ENCODE measurements at places on chromosomes 7 and 10.

DNA sequence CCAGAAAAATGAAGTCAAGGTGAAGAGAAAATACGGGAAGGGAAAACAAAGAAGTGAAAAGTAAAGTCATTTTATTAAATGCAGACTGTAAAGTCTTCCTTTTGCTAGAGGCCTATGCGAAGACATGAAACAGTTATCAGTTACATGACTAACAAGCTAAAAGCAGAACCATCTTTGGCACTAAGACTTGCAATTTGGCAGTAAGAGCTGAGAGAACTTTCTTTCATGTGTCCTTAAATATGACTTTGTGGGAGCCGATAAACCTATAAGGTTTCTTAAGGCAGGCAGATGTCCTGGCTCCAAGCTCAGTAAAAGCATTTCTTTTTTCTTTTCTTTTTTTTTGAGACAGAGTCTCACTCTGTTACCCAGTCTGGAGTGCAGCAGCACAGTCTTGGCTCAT is 10.4 kb downstream of the ANLN start:
- DNase-seq: no peak

GRCh38 chr10:116771101-116771958 is 29.0 kb upstream of the HSPA12A start:
- no peak for DNase-seq

- DNase-seq: no peak
Measured at GRCh38 chr10:675532-675931, 13.9 kb downstream of the DIP2C start.

- no peak for DNase-seq
Measured at GRCh38 chr10:71075759-71076472, 136.5 kb upstream of the UNC5B start.

- no peak for DNase-seq
Measured at GRCh38 chr10:95384011-95384704, 93.4 kb upstream of the PDLIM1 start.

GRCh38 chr10:24363070-24363469 is 154.1 kb downstream of the KIAA1217 start:
- no peak for DNase-seq

DNA sequence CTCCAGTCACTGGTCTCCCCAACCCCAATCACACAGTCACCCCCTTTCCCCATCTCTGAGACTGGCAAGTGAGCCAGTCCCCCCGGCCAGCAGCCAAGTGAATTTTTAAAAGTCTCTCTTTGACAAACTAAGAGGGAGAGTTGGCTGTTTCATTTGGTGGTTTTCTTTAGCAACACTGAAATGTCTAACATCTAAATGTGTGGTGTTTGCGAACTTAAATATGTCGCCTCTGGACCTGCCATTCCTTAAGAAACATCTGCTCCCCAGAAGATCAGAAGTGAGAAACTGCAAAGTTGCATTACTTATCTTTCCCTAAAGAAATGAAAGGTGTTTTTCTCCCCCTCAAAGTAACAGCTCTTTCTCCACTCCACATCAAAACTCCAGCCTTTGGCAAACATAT is 34.7 kb upstream of the PLXNA4 start:
- DNase-seq: no peak

GRCh38 chr10:125882596-125882995 is 1.5 kb upstream of the DHX32 start:
- no peak for DNase-seq

DNA sequence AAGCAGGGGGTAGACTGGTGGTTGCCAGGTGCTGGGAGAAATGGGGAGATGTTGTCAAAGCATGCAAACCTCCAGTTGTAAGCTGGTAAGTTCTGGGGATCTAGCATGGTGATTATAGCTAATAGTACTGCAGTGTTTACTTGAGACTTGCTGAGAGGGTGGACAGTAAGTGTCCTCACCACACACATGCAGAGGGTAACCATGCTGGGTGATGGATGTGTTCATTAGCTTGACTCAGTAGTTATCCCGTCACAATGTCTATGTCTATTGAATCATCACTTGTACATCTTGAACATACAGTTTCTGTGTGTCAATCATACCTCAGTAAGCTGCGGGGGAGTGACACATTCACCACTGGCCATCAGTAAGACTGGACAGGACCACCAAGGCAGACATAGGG is 42.1 kb downstream of the GSDME start:
- no peak for DNase-seq

DNA sequence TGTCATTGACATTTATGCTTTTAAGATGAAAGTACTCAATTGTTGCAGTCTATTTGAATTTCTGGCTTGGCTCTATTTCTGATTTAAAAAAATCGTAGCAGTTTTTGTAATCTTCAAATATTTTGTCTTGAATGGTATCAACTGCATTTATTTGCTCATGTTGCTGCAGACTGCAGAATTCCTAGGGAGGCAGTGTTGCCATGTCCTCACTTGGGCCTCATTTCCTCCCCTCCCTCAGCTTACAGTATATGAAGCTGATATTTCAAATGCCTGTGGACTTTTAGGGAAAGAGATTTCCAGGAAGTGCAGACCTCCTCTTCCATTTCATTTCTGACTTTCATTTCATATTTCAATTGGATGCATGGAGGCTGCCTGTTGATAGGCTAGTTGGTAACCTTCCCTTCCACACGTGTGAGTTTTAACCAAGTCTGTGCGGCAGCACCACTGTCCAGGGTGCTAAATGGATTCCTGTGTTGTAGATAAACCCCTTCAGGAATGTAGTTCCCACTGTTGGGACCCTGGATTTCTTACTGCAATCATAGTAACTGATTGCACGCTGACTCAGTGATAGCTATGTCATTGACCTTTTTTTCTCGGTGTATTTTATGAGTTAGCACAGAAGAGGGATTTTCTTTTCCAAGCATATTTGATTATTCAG is 17.5 kb downstream of the VPS50 start:
- no peak for DNase-seq
